Suppressor macrophage treated with lipopolysaccharide for 1 hour (primary cell): ENCODE measurements at places on chromosomes 12 and 14.
A peak's percentile ranks its signal among the peaks of the same experiment; 100 is the strongest.

DNA sequence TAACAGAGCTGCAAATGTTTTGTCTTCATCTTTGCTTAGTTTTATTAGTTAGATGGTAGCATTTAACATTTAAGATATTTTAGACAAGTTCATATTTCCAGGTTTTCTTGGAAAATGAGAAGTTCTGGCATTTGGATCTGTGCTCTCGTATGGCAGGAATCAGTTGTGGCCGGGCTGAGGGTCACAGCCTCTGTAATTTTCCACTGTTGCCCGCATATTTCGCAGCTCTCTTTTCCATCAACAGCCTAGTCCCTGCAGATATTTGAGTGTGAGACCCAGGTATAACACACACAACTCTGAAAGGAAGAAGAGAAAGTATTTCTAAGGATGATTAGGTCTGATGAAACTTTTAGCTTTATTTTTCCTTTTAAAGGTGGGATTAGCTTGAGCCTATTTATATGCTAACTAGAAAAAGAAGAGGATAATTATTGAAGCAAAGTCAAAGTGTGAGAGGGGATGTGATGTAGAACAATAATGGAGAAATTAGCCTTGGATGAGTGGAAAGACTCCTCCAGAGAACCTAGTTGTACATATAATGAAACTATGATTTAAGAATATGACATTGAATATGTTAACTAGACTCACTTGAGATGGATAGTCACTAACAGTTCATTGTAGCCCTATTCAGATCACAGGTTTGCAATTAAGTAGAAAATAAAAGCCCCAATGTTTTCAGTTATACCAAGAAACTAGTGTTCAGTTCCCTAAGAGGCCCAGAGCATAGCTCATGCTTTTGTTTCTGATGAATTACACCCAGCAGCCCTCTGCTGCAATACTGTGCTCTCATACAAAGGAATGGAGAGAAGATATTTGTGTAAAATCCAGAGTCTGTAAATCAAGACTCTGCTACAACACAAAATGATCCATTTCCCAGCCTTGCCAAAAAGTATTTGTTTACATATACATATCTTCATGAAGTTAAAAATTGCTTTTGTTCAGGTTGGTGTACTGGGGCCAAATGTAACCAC lies 158.4 kb downstream of the C12orf50 start:
- no peak for DNase-seq

- DNase-seq: no peak
Observed at GRCh38 chr12:91074851-91075250, 17.0 kb upstream of the KERA start.

DNA sequence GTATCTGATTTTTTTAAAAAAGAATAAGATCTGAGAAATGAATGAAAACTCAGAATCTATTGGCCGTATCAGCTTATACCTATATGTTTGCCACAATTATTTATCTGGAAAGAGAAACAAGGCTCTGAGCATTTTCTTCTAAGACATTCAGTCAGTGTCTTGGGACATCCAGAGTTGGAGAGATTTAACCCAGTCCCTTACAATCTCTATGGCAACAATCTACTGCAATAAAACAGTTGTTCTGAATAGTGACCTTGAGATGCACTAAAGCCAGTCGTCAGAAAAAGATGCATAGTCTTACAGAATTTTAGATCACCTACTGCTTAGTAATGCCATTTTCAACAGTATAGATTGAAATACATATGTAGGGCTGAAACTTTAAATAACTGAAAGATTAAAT lies 52.0 kb upstream of the SOCS2 start:
- no peak for DNase-seq

GRCh38 chr14:83887866-83888265 lies 1642.1 kb upstream of the FLRT2 start:
- DNase-seq: no peak

GRCh38 chr12:103647267-103647666 lies 60.2 kb downstream of the STAB2 start:
- DNase-seq: peak; percentile 5

DNA sequence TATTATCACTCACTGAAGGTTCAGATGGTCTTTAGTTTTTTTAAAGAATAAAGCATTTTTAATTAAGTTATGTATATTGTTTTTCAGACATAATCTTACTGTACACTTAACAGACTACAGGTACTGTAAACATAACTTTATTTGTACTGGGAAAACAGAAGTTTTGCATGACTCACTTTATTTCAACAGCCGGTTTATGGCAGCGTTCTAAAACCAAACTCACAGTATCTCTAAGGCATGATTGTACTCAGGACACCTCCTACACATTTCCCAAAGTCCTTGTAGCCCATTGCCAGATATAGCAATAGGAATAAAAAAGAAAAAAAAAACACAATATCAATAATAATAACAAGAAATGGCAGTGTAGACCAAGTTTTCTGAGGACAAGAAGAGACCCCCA lies 1341.4 kb downstream of the FSCB start:
- no peak for DNase-seq

DNA sequence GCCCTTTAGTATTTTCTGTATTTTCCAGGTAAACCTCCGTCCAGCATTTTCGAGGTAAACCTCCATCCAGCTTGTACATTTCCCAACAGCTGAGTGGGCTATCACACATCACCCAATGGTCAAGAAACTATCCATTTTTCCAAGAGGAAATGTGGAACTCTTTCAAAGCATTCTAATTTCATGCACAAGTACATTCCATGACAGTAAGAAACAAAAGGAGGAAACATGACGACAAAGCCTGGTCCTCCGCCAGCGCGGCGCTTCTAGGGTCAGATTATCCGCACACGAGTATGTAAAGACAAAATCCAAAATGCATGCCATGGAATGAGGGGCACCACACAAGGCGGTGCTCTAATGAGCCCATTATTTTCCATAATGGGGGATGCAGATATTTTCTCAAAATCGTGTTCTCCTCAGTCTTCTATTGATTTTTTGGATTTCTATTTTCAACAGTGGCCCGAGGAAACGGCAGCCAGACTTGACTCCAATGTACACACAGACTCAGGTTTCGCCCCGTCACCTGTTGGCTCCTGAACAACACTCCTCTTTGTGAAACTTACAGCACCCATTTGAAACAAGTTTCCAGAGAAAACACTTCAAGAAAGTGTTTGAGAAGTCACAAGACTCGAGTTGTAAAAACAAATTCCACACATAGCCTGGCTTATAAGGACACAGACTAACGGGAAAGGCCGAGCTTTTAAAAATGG lies 107.4 kb downstream of the PRICKLE1 start:
- no peak for DNase-seq

DNA sequence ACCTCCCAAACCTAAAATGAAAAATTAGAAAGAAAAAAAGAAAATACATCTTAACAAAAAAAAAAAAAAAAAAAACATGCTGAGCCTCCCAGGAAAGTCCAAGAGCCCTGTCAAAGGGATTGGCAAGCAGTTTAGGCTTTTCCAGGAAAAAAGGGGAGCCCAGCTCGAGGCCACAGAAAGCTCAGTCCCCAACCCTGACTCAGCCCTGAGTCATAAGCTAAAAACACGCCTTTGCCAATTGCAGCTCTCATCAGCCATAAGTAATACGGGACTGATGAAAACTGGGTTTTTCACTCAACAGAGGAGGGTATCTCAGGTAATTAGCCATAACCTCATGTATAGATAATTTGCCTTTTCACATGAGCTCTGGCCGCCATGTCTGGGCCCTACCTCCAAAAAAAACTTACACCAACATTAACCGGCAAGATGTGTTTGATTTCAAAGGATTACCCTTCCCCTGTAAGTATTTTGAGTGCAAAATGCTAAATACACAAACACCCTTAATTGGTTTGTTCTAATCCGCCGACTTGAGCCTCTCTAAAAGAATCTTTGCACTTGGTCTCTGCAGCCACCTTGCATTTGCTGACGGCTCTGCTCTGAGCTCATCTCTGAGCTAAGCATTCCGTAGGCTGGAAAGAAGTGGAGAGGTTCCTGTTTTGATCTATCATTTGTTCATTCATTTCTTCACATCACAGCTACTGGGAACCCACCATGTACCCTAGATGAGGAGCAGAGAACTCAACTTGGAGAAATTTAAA lies 319.2 kb downstream of the BCL11B start:
- peak; percentile 94 for DNase-seq

- DNase-seq: peak; percentile 6
Observed at GRCh38 chr12:11623382-11623781, 26.1 kb upstream of the ETV6 start.

- DNase-seq: no peak
Observed at GRCh38 chr12:123991372-123991951, 18.4 kb downstream of the ZNF664 start.

GRCh38 chr12:15688202-15688736 lies 100.9 kb downstream of the EPS8 start:
- peak; percentile 60 for DNase-seq

DNA sequence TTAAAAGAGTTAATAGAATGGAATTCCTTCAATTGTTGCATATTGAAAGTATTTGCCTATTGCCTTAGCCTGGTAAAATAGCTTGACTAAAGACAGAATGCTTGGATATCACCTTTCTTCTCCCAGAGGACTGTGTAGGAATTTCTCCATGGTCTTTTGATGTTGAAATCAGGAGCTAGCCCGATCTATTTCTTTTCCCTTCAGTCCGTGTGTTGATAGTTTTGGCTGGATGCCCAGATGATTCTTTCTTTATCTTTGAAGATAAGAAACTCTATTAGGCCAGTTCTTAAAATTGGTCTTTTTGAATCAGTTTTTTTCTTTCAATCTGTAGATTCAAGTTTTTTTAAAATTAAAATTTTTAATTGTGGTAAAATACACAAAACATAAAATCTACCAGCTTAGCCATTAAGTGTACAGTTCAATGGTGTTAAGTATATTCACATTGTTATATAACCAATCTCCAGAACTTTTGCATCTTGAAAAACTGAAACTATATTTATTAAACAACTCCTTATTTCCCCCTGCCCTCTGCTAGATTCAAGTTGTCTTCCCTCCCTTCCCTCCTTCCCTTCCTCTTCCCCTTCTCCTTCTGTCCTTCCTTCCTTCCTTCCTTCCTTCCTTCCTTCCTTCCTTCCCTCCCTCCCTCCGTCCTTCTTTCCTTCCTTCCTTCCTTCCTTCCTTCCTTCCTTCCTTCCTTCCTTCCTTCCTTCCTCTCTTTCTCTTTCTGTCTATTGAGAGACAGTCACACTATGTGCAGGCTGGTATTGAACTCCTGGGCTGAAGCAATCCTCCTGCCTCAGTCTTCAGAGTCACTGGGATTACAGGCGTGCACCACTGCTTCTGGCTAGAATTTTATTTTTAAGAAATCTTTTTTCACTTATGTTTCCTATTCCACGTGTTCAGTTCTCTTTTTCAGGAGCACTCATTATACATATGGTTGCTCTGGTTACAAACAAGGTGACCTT lies 10.1 kb downstream of the LACRT start:
- DNase-seq: no peak

DNA sequence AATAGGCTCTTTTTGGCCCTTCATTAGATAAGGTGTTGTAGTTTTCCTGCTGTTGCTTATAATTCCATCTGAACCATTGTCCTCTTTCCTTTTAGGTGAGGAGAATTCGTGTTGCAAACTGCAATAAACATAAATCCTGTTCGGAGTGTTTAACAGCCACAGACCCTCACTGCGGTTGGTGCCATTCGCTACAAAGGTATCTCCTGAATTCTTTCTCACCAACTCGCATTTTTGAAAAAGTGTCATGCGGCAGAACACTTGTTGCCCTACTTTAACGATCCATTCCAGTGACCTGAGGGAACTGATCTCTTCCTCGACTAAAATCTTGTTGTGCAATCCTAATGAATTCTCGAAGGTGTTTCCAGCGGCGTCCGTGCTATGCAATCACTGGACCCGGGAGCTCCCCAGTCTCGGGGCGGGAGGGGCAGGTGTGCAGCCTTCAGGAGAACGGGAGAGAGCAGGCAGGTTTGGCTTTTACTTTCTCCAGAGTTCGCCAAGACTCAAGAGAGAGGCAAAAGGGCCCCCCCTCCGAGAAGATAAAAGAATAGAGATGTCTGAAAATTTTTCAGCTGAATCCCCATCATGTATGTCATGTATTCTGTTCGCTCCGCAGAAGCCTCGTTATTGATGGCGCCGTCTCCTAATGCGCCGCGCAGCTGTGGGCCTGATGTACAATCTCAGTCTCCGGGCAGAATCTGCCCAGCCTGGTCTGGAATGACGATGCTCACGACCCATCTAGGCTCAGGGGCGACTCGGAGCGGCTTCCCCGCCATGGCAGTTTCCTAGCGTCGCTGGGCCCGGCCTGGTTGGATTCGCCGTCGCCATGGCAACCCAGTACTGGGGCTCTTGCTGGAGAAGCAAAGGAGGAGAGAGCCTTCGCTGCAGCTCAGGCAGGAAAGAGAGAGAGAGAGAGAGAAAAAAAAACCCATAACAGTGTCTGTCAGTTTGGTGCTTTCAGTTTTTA lies 38.2 kb downstream of the PLXNC1 start:
- no peak for DNase-seq

DNA sequence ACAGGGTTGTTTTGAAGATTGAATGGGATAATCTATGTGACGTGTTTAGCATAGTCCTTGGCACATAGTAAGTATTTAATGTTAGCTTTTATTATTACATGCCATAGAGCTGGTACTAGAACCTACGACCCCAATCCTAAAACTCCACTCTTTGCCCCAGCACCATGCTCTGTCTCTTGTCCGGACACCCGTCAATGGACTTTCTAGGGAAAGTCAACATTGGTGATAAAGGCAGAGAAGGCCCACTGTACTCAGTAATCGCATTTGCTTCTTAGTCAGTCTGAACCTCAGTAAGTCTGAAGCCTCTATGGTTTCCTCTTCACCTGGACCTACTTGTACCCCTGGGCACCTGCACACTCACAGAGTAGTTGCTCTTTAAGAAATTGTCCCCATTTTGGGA lies 153.1 kb upstream of the PRMT8 start:
- DNase-seq: no peak

- DNase-seq: peak; percentile 76
Observed at GRCh38 chr14:92549859-92550230, 36.3 kb downstream of the RIN3 start.

GRCh38 chr14:102316743-102317563 lies 2.6 kb upstream of the ZNF839 start:
- peak; percentile 93 for DNase-seq

DNA sequence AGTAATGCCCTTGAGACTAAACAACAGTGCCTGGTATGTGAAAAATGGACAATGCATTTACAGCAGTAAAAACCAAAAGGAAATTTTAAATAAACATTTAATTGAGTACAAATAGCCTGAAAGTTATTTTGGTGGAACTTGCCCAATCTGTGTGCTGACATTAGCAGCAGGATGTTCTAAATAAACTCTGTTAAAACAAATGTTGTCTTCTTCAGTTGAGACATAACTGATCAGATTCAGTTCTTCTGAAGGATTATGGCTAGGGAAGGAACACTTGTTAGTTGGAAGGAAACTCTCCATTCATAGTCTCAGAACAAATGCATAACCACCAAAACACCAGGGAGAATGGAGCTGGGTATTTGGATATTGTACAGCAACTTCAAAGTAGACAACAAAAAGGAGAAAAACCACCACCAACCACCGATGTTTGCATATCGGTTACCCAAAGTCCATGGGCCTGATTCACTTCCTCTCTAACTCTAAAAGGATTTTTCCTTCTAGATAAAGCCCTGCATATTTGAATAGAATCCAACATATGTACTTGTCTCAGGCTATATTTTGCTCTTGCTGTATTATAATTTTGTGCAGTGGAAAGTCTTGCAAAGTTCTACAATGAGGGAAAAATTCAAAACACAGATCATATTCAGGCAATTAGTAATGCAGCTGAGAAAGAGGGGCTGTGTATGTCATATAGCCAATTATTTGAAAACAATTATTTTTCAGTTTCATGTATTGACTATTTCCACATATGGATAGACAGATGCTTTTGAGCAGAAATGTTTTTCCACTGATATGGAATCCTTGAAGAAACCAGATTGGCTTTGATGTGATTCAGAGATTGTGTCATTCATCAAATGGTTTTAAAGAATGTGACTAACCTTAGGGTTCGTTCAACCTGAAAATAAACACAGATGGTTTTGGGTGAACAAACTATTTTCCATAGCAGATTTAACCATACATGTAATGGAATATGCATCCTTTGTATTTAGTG lies 152.2 kb upstream of the BMP4 start:
- no peak for DNase-seq
